ENCODE measurements at places on chromosomes 3 and 15. TPM values are rescaled to one million over a fixed set of nuclear protein-coding genes. Genes with fewer than 3 reads are reported as not detected.

GRCh38 chr3:123383091-123384053 is 65.5 kb downstream of the ADCY5 start:
- H3K27me3 ChIP-seq: no peaks in the 10 kb centered on the region
- H3K4me3 ChIP-seq: no peak overlapping the region
- DNase-seq: no peak
- H3K36me3 ChIP-seq: no peaks in the 10 kb centered on the region
- H3K4me1 ChIP-seq: no peaks in the 10 kb centered on the region
- H3K27ac ChIP-seq: peak overlapping the region; percentile 36

CYP11A1 gene
- total RNA-seq: 3.2 TPM

GRCh38 chr3:25427942-25428788 is at the start of gene RARB:
TSS of gene RARB (plus strand) at chr3:25428263. CDS start at chr3:25428732, 469 bp downstream.
- H3K36me3 ChIP-seq: no peaks in the 10 kb centered on the region
- DNase-seq: no peak
- peak within 1 kb of the TSS; percentile 82 for H3K27ac ChIP-seq
- H3K4me1 ChIP-seq: peaks cover 4% of the 10 kb centered on the region

DNA sequence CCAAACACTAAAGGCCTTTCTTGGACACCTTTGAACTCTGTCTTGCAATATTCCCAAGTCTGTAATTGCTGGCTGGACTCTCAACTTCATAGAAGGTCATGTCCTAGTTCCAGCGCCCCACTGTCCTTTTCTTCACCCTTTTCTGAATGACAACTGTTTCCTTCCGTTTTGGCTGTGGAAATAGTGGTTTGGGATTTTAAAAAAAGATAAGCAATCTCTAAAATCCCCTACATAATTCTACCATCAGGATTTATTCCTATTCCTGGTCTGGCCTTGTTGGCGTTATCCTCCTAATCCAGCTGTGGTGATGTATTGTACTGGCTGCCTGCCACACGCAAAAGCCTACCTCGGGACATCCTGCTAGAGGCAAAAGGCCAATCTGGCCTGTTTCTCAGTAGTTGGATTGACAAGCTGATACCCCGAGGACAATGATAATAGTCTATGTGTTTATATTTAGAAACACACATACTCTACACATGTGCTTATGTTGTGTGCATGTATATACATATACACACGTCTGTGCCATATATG is 440.3 kb upstream of the DPH6 start:
- H3K27ac ChIP-seq: peak overlapping the region; percentile 61
- no peak overlapping the region for H3K4me3 ChIP-seq
- no peaks in the 10 kb centered on the region for H3K36me3 ChIP-seq
- H3K4me1 ChIP-seq: peaks cover 16% of the 10 kb centered on the region

DNA sequence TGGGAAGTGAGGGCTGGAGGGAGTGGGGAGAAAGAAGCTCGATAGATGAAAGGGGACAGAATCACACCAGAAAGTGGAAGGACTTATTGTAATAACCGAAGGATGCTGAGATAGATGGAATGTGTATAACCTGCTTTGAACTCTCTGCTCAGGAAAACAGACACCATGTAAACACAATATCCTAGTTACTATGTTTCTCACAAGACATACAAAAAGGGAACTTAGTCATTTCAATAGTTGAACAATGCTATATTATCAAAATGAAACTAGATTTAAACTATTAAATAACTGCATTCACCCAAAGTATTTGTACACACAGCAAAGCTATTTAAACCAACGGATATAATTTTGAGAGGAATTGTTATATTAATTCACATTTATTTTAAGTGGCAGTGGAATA is 108.3 kb upstream of the GADL1 start:
- no peaks in the 10 kb centered on the region for H3K36me3 ChIP-seq
- H3K4me1 ChIP-seq: no peaks in the 10 kb centered on the region
- no peaks in the 10 kb centered on the region for H3K27me3 ChIP-seq
- no peak overlapping the region for H3K4me3 ChIP-seq
- DNase-seq: no peak

PPP1R14D gene
- total RNA-seq: not detected

GRCh38 chr3:128794067-128794768 is 68.2 kb downstream of the RAB7A start:
- H3K27ac ChIP-seq: peak overlapping the region; percentile 44
- no peak for DNase-seq
- H3K27me3 ChIP-seq: no peaks in the 10 kb centered on the region

CCDC32 gene
- 44.5 TPM for total RNA-seq

DNA sequence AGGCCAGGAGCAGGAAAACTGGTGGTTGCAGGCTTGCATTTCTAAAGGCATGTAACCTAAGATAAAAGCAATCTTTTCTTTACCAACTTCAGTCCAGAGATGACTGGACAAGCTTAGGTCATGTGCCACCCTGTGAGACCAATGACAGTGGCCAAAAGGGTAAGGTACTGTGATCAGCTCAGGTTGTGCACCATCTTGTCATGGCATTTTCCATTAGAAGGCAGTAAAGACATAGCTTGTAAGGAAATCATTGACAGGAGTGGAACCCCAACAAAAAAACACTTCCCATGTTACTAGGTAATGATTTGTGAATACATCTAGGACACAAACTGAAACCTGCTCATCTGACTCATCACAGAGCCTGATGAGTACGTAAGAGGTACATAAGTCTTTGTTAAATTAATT is 35.2 kb downstream of the SSR3 start:
- H3K4me3 ChIP-seq: no peak overlapping the region
- no peaks in the 10 kb centered on the region for H3K36me3 ChIP-seq
- H3K4me1 ChIP-seq: no peaks in the 10 kb centered on the region
- no peak overlapping the region for H3K27ac ChIP-seq

DNA sequence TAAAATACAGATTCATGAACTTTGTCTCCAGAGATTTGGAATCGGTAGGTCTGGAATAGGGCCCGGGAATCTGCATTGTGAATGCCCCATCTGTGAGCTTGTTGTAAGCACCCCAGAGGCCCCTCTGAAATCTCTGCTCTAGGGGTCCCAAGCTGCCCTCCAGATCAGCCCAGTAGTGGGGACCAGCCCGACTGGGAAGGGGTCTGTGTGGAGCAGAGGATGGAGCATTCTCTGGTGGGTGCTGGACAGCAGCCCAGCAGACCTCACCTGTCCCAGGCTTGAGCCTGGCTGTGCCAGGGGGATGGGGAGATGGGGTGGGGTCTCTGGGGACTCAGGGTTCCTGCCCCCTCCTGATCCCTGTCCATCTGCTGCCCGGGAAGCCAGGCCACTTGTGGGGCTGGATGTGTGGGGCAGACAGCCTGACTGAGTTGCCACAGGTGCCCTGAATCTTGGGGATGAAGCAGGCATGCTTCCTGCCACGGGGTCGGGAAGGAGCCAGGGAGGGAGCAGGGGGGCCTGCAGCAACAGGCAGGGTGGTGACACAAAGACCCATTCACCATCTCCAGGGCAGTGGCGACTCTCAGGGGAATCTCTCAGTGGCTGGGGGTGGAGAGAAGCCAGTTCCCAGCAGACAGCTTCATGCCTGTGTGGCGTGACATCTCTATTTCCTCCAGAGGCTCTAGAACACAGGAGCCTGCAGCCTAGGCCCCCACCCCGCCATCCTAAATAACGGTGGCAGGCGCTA is 99.3 kb downstream of the WNT7A start:
- H3K4me1 ChIP-seq: peaks cover 20% of the 10 kb centered on the region
- no peak overlapping the region for H3K27ac ChIP-seq
- DNase-seq: no peak
- H3K36me3 ChIP-seq: no peaks in the 10 kb centered on the region
- H3K27me3 ChIP-seq: no peaks in the 10 kb centered on the region

GRCh38 chr3:34387826-34388564 is 589.6 kb downstream of the PDCD6IP start:
- no peak overlapping the region for H3K4me3 ChIP-seq
- H3K27me3 ChIP-seq: no peaks in the 10 kb centered on the region
- DNase-seq: no peak
- no peaks in the 10 kb centered on the region for H3K36me3 ChIP-seq
- H3K27ac ChIP-seq: no peak overlapping the region
- no peaks in the 10 kb centered on the region for H3K4me1 ChIP-seq

NSUN3 gene
- 23.0 TPM for total RNA-seq

GRCh38 chr3:169674090-169674489 is 10.6 kb upstream of the MECOM start:
- H3K27ac ChIP-seq: no peak overlapping the region
- H3K4me1 ChIP-seq: peaks cover under 1% of the 10 kb centered on the region
- H3K36me3 ChIP-seq: no peaks in the 10 kb centered on the region

DNA sequence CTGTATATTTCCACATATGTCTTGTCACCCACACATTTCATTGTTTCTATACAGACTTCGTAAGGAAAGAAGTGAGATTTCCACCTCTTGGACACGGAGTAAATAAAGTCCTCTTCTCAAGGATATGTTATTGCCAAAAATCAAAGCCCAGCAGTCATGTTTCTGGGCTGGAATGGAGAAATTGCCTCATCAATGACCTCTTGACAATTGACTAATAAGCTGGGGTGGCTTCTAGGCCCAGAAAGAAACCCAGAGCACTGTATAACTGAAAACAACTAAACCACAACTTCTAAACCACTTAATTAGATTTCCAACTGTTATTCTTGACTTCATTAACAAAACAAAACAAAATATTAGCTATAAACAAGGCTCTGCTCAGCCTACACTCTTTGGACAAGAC is 56.4 kb upstream of the SLC24A5 start:
- H3K27me3 ChIP-seq: no peaks in the 10 kb centered on the region
- H3K27ac ChIP-seq: no peak overlapping the region
- H3K36me3 ChIP-seq: no peaks in the 10 kb centered on the region
- no peak overlapping the region for H3K4me3 ChIP-seq
- no peak for DNase-seq

NUP210 gene
- total RNA-seq: 53.5 TPM

DNA sequence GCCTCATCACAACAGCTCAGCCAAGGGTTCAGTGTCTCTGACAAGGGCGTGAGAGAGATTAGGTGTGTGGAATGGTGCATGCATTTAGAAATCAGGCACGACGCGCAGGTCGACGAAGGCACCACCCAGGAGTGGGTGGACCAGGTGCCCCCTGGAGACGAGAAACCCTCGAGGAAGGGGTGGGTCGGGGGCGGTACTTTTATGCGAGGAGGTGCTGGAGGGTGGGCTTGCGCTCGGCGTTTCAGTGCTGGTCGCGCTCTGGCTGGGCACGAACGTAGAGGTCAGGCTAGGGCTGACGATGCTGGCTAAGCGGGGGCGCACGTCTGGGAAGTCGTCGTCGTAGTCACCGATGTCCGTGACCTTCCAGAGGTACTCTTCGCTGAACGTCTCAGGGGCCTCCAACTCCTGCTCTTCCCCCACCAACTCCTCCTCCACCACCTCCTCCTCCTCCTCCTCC is 393 bp downstream of the ERICH6 start:
- DNase-seq: peak; percentile 88
- no peaks in the 10 kb centered on the region for H3K36me3 ChIP-seq
- H3K27ac ChIP-seq: peak overlapping the region; percentile 84
- H3K4me1 ChIP-seq: peaks cover 12% of the 10 kb centered on the region

PLCB2 gene
- total RNA-seq: 218 TPM

NLGN1 gene
- total RNA-seq: not detected

DNA sequence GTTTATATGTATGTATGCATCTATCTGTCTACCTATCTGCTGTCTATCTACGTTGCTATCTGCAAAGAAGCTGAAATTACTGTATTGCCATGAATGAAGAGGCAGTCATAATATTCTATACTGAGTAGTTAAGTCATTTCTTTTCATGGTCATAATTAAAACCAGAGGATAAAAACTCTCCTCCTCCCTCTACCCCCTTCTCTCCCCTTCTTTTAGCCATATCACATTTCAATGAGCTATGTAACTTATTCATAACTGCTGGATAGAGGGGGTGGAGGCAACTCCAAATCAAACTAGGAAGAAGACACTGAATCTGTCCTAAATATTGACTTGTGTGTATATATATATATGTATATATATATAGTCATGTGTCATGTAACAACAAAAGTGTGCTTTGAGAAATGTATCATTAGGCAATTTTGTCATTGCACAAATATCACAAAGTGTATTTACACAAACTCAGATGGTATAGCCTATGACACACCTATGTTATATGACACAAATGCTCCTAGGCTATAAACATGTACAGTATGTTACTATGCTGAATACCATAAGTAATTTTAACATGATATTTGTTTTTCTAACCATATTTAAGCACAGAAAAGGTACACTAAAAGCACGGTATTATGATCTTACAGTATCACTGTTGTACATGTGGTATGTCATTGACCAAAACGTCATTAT is 229.7 kb upstream of the KCNMB2 start:
- no peaks in the 10 kb centered on the region for H3K4me1 ChIP-seq
- H3K27ac ChIP-seq: no peak overlapping the region
- H3K4me3 ChIP-seq: no peak overlapping the region
- no peaks in the 10 kb centered on the region for H3K27me3 ChIP-seq
- DNase-seq: no peak

DNA sequence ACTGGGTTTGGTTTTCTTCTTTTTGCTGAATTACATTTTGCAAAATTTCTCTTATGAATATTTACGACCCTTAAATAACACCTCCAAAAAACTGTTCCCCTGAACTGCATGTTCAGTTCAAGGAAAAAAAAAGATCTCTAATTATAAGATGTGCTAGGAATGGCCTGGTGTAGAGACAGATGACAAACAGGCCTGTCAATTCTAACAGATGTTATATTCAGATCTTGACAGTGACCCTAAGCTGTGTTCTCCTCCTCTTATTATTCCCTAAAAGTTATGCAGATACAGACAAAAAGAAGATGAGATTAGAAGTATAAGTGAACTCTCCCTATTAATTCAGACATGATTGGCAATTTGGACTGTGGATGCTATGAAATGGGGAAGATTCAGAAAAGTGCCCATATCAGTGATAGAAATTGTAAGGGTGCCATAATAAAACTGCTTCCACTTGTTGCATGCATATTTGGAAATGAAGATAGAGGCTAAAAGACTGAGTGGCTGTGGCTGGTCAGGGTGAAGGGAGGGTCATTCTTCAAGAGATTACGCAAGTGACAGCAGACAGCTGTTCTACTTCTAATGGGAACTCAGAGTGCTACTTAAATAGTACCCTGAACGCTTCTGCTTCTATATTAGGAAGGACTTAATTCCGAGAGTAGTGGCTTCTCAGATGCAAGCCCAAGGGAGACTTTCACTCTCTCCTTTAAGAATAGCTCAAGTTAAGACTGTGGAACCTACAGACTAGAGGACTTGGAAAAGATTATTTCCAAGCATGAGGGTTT is 75.5 kb downstream of the ADAMTS9 start:
- H3K4me1 ChIP-seq: no peaks in the 10 kb centered on the region
- no peaks in the 10 kb centered on the region for H3K27me3 ChIP-seq
- H3K36me3 ChIP-seq: no peaks in the 10 kb centered on the region
- H3K4me3 ChIP-seq: no peak overlapping the region
- DNase-seq: no peak

- DNase-seq: no peak
- no peaks in the 10 kb centered on the region for H3K27me3 ChIP-seq
- H3K27ac ChIP-seq: no peak overlapping the region
- H3K36me3 ChIP-seq: no peaks in the 10 kb centered on the region
- H3K4me3 ChIP-seq: no peak overlapping the region
Observed at GRCh38 chr3:102233881-102234280, 200.9 kb upstream of the ZPLD1 start.

- no peaks in the 10 kb centered on the region for H3K4me1 ChIP-seq
- no peaks in the 10 kb centered on the region for H3K27me3 ChIP-seq
- H3K4me3 ChIP-seq: no peak overlapping the region
- no peak for DNase-seq
- no peaks in the 10 kb centered on the region for H3K36me3 ChIP-seq
- H3K27ac ChIP-seq: no peak overlapping the region
Observed at GRCh38 chr15:96477227-96477626, 146.7 kb downstream of the NR2F2 start.

Data from spleen (tissue), 13 donors.